Fibroblast of mammary gland (primary cell): ENCODE measurements at places on chromosomes 6 and 20.

GRCh38 chr6:67736161-67736560 lies 898.9 kb upstream of the ADGRB3 start:
- DNase-seq, result no peak

DNA sequence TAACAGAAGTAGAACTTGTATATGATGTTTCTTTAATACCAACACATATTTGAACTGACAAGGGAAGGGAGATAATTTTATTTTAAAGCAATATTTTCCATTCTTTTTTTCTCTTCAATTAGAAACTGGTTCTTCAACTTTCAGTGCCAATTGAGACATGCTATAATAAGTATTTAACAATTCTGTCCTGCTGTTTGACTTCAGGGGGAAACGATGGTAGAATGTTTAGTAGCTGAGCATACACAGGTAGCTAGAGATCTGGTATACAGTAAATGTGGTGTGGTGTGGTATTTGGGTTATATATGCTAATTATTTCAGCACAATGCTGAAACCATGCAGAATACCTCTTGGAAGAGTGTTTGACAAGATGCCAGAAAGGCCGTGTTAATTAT lies 156.9 kb downstream of the ARID1B start:
- DNase-seq, result no peak

DNA sequence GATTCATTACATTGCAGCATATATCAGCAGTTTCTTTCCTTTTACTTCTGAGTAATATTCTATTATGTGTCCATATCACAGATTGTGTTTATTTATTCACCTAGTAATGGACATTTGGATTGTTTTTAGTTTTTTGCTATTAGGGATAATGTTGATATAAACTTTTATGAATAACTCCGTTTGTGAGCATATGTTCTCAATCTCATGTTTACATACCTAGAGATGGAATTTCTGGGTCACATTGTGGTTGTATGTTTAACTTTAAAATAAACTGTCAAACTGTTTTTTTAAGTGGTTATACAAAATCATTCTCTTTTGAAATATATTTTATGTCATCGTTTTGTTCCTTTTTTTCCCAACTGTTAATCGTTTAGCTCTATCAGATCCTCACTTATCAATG lies 311.6 kb downstream of the MMUT start:
- DNase-seq, result peak; percentile 3

GRCh38 chr6:109255946-109256640 lies 126.2 kb downstream of the CD164 start:
- DNase-seq, result no peak
